A673 (cell line): ENCODE measurements at places on chromosomes 4 and X. TPM values are rescaled to one million over a fixed set of nuclear protein-coding genes. Genes with fewer than 3 reads are reported as not detected.

The OTC gene
- not detected in 2 replicates for total RNA-seq

- peak; percentile 72 for DNase-seq
Measured at GRCh38 chr4:120977435-120977997, 55.0 kb upstream of the PRDM5 start.

DNA sequence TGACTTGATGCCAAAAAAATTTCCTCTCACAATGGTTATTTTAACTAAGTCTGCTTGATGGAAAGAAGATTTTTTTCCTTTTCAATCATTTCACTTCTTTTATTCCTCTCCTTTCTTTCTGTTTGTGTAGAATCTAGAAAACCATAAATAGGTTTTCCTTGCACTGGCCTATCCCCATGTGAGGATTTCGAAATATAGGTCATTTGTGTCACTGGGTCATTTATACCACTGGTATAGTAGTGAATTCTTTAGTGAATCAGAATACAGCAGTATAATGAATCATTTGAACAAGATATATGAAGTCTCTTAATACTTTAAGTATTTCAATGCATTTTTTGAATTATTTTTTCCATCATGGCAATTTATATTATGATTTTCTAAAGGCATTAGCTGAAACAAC lies 26.6 kb downstream of the PCDH7 start:
- DNase-seq: no peak

- no peak for DNase-seq
Measured at GRCh38 chrX:71510161-71510560, 22.7 kb upstream of the OGT start.

DNA sequence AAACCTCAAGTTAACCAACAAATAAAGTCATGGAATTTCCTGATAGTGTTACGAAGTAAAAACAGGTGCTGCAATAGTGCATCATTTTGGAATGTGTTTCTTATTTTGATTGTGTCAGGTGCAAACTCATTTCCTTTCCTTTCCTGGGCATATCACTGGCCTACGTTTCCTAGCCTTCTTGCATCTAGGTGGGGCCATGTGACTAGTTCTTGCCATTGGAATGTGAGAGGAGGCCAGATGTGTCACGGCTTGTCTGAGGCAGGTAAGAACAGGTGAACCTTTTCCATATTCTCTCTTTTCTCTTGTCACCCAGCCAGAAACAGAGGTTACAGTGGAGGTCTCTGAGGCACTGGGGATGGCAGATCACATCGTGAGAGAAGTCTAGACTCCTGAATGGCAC lies 868.0 kb downstream of the RPA4 start:
- DNase-seq: no peak

The DCAF8L2 gene
- not detected in 2 replicates for total RNA-seq
